Stimulated activated CD8-positive, alpha-beta memory T cell treated with anti-CD3 and anti-CD28 coated beads, Interleukin-7, amount 100 ng/mL, for 1 hour (primary cell): ENCODE measurements at places on chromosomes 1 and 21.

DNA sequence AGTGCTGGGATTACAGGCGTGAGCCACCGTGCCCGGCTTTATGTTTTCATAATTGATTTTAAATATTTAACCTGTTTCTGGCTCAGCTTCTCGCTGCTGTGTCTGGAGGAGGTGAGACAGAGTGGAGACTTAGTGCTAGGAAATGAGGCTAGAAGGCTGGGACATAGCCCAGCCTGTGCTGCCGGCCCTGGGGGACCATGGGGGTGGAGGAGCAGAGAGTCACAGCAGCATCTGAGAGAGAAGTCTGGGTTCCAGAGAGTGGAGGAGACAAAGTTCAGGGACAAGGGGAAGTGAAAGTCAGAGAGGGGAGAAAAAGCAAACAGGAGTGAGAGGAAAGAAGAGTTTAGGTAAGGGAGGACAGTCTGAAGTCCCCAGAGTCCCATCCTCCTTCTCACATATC, 71.9 kb downstream of the LHX9 start:
- no peak for DNase-seq

- DNase-seq, result no peak
These were observed 524.4 kb downstream of the DPYD start for GRCh38 chr1:97396463-97396862.

- DNase-seq, result no peak
These were observed 76.1 kb upstream of the RGS2 start for GRCh38 chr1:192732787-192733186.

DNA sequence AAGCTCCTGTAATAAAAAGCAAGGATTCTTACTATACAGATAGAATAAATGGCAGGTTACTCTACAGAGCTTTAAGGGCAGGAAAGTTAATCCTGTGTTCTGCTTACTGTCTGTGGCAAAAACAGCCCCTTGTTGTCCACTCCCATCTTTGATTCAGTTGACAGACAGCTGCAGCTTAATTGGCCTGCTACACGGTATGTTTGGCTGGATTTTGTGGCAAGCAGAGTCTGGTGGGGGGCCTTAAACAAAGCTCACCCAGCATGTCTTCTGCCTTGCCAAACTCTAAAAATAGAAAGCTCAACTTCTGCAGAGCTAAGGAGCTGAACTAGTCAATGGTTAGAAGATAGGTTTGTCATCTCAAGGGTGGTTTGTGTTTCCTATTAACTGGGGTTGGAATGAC, 407.2 kb downstream of the HLX start:
- DNase-seq, result no peak

GRCh38 chr1:176692431-176692830, 229.5 kb downstream of the PAPPA2 start:
- DNase-seq, result no peak
